Psoas muscle (tissue), 8 donors: ENCODE measurements at places on chromosomes 6 and 20. TPM values are rescaled to one million over a fixed set of nuclear protein-coding genes. Genes with fewer than 3 reads are reported as not detected.

DNA sequence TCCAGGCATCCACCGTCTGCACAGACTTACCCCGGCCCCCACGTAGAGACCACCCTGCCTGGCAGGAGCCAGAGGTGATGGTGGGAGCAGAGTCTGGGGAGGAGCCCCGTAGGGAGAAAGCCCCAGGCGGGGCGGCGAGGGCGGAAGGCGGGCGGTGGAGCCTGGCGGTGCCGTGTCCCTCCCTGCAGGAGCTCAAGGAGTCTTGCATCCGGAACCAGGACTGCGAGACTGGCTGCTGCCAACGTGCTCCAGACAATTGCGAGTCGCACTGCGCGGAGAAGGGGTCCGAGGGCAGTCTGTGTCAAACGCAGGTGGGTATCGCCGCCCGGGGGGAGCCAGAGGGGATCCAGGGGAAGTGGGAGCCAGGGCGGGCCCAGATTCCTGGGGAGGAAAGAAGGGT lies 6.0 kb downstream of the CLPSL1 start:
- no peak for DNase-seq

- no peak for DNase-seq
These were observed 93.8 kb upstream of the BCLAF1 start for GRCh38 chr6:136383268-136383937.

DNA sequence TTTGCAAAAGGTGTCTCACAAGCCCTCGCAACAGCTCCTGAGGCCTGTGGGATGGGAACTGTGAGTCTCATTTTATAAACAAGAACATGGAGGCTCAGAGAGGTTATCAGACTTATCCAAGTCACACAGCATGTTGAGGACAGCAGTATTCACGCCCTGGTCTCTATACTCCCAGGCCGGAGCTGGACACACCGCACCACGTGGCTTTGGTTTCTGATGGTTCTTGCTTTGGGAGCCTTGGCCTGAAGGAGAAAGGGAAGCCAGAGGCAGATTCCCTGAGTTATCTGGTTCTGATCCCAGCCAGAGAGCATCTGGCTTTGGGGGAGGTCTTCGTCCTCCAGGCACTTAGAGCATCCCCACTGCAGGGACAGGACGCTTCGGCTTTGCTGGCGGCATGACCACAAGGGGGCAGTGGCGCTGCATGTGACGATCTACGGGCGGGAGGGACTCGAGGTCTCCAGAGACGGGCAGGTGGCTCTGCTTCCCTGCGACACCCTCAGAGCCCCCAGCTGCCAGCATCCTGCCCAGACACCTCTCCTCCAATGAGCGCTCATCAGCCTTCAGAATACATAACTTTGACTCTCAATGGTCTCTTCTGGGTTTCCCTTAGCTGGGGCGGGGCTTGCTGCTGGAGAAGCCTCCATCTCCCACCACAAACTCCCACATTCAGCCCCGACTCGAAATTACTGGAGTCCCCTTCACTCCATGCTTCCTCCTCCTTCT lies 51.4 kb upstream of the SAYSD1 start:
- DNase-seq, result peak; percentile 72

- DNase-seq, result no peak
These were observed 9.5 kb upstream of the SFT2D1 start for GRCh38 chr6:166351715-166352285.

GRCh38 chr20:4886771-4887527 lies 114.4 kb downstream of the SLC23A2 start:
- no peak for DNase-seq

- DNase-seq, result no peak
These were observed 11.9 kb downstream of the DIDO1 start for GRCh38 chr20:62914436-62914835.

DNA sequence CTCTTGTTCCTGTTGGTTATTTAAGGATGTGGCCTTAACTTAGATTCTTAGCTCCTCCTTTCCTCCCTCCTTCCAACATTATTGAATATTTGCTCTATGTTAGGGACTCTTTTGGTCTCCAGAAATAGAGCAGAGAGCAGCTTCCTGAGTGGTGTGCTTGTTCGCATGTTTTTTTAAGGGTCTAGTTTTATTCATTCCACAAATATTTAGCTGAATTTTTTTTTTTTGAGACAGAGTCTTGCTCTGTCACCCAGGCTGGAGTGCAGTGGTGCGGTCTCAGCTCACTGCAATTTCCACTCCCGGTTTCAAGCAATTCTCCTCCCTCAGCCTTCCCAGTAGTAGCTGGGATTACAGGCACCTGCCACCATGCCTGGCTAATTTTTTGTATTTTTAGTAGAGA lies 169.2 kb downstream of the ZFAND3 start:
- no peak for DNase-seq

Gene OR2B6
- total RNA-seq, result not detected

Gene KIAA0408
- total RNA-seq, result 10.4 TPM
